Cerebellum (tissue), 4 donors: ENCODE measurements at places on chromosomes 1 and 21.

DNA sequence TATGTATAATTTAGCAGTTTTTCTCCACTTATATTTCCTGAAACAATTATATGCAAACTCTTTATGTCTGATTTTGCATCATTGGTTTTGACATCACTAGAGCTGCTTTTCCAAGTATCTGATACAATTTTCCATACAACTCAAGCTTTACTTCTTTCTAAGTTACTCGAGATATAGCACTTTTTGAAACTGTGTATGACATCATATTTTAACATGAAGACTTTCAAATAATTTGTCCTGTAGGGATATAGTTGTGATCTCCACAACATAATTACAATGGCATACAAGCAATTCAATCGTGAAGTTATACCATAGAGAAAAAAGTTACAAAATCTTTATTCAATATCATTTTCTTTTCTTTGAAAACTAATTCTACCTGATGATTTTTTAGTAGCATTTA, 173.0 kb downstream of the LEPR start:
- no peak for DNase-seq

DNA sequence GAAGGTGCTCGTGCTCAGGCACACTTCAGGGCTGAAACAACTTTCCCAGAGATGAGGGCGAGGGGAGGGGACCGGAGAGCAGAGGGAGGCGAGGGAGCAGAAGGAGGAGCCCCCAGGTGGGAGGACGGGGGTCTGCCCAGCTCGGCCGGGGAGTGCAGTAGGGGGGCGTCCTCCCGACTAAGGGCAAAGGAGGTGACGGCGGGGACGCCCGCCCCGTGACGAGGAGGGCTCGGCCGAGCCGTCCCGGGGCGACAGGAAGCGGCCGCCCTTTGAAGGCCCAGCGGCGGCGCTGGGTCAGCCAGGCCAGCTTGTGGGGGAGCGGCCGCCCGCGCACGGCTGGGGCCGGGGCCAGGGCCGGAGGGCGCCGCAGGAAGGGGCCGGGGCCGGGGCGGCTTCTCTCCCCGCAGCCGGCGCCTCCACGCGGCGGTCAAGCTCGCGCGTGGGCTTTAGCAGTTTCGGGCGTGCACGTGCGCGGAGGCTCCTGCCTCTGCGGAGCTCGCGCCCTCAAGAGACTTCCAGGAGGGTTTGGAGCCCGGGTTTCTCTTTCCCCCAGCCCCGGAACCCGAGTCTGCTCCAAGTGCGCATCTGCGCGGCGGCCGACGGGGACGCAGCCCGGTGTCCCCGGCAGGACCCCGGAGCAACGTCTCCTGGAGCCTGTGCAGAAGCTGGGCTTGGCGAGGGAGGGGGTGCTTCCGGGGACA, 100.8 kb upstream of the SLC45A1 start:
- peak; percentile 26 for DNase-seq

GRCh38 chr1:36737767-36738166, 255.1 kb upstream of the CSF3R start:
- no peak for DNase-seq

DNA sequence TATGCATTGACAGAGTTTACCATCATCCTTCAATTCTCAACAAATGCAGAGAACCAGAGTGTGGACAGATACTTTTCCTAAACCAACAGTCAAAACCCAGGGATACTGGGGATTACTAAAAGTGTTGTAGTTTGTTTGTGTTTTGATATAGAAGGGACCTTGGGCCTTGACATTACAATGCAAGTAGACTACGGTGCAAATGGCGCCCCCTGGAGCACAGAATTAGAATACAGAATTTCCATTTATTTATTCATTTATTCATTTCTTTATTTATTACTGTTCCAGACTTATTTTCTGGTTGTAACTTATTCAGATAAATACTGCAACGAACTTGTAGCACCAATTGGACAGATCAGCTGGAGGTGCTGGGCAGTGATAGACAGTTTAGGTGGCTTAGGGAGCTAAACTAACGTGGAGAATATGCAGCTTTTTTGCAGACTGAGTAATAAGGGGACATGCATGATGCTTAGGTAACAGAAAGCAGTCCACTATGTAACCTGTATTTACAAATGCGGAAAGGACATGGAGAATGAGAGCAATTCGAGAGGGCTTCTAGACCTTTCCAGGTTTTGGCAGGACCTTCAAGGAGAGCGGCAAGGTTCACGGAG, 42.6 kb downstream of the KIRREL1 start:
- no peak for DNase-seq

- no peak for DNase-seq
These were observed 794.7 kb upstream of the ADAMTS5 start for GRCh38 chr21:27761623-27762022.

DNA sequence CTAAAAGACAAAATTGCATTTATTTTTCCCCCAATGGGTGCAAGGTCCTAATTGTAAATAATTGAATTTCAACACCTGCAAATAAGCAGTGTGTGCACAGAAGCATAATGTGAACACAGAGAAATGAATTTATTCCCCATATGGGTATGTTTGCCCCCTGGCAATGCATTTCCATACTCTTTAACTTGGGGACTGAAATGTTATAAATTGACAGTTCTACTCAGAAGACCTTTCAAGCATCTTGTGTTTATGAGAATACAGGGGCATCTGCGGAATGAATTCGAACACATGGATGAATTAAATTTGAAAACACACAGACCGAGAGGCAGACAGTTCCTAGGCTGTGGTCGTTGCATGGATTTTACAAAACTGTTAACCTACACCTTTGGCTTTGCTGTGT, 3.5 kb downstream of the PBX1 start:
- no peak for DNase-seq

GRCh38 chr1:107785496-107786202, 179.3 kb downstream of the VAV3 start:
- DNase-seq = no peak

GRCh38 chr1:67754526-67754920, 69.5 kb downstream of the GADD45A start:
- DNase-seq = no peak

GRCh38 chr1:29282924-29283803, 46.8 kb downstream of the PTPRU start:
- no peak for DNase-seq

- no peak for DNase-seq
These were observed 28.7 kb upstream of the RASAL2 start for GRCh38 chr1:178065250-178065649.

- no peak for DNase-seq
These were observed 30.4 kb downstream of the RRP1 start for GRCh38 chr21:43819511-43820405.

GRCh38 chr1:67429011-67429527, 1.1 kb downstream of the SERBP1 start:
- DNase-seq = peak; percentile 14

DNA sequence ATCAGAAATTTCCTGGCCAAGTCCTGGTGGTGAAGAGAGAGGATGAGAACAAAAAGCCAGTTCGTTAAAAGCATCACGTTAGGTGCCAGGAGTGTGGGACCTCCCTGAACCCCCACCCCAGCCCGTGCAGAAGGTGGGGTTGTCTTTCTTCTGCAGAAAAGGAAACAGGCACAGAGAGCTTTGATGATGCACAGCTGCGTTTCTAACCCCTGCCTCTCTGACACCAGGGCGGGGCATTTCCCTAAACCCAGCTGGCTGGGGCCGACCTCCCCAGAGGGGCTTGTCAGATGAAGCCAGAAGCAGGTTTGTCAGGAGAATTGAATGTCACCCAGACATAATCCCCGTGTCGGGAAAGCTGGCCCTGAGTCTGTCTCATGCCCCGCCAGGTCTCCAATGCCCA, 189.3 kb upstream of the EDN2 start:
- DNase-seq = no peak

GRCh38 chr21:33036430-33037162, 10.9 kb downstream of the OLIG2 start:
- DNase-seq = no peak

DNA sequence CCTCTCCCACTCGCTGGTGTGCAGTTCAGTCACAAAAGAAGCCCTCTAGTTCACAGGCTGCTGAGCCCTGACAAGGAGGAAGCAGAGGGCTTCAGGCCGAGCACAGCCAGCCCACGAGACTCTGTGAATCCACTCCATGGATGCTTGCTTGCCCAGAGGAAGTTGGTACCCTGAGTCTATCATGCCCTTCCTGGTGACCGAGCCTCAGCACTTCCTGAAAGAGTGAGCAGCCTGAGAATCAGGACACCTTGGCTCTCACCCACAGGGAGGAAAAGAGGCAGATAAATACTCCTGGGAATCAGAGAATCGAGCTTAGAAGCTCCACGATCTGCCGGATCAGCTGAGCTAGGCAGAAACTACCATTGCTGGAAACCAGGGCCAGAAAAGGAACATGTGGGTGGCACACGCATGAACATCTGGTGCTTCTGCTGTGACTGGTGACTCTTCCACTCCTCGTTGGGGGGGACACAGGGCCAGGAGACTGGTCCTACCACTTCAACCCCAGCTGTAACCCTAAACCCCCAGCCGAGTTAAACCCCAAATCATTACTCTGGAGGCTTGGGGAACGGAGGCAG, 376.3 kb upstream of the CAMK1G start:
- DNase-seq = peak; percentile 7

GRCh38 chr21:14550135-14550534, 4.0 kb upstream of the SAMSN1 start:
- no peak for DNase-seq
